ENCODE measurements at places on chromosomes 12 and 14.

DNA sequence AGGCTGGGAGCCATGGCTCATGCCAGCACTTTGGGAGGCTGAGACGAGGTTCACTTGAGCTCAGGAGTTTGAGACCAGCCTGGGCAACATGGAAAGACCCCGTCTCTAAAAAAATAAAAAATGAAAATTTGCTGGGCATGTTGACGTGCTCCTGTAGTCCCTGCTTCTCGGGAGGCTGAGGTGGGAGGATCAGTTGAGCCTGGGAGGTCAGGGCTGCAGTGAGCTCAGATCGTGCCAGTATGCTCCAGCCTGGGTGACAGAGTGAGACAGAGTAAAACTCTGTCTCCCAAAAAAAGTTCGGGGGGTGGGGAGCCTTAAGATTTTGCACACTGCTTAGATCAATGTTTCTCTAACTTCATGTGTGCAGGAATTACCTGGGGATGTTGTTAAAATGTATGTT, 30.9 kb downstream of the ATP2A2 start:
- no peak for DNase-seq

GRCh38 chr12:132151145-132151765, 7.0 kb downstream of the NOC4L start:
- DNase-seq: no peak

- DNase-seq: no peak
Observed at GRCh38 chr12:49349266-49349665, 2.6 kb downstream of the DNAJC22 start.

DNA sequence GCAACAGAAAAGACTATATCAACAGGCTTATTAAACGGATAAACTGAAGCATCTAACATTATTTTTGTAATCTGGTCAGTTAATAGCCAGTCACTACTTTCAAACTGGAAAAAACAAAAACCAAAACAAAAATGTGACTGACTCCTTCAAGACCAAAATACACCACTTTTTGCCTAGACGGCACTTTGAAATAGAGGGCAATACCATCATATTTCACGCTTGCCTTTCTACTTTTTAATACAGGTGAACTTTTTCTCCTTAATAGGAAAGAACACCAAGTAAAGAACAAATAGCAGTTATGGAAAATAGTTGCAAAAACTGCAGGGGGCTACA, 550 bp upstream of the NUP107 start:
- DNase-seq: no peak

All from NCI-H510A treated with DMSO at 0.1 percent for 48 hours (cell line).